ENCODE measurements at places on chromosomes 6 and 20.

DNA sequence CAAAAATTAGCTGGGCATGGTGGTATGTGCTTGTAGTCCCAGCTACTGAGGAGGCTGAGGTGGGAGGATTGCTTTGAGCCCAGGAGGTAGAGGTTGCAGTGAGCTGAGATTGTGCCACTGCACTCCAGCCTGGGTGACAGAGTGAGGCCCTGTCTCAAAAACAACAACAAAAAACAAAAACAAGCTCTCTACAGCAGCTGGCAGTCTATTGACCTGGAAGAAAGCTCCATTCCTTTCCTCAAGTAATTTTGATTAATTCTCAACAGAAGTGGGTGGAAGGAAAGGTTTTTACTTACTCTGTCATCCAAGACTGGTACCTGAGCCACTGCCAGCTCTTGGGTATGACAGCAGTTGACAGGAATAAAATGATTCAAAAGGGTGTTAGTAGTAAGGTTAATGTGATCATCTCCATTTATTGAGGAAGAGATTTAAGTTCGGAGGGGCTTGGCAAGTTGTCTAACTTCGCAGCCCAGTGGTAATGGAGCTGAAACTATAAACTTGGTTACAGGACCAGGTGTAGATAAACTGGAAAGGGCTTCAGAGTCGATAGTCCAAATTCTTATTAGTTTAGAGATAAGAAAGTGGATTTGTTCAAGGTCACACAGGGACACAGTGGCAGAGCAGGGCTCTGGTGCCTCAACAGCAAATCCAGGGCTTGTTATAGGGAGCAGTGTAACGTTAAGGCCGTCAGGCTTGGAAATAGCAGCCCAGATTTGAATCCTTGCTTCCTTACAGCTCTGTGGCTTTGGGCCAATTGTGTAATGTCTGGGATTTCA lies 14.8 kb downstream of the SRSF3 start:
- peak; percentile 22 for DNase-seq

DNA sequence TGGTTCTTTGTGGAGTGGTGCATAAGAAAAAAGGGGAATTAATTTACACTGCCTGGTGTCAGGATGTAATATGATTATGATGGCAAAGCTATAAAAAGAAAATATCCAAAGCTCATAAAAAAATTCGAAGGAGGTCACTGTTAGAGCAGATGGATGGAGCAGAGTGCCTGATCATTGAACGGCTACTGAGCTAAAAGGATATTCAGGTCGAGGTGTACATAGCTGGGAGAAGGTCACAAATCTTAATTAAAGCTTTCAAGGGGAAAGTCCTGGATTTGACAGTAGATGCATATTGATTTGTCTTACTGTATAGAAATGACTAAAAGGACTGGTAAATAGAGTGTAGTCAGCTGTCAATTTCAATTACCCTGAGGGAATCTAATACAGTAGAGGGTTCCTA lies 84.4 kb downstream of the PKIB start:
- DNase-seq: no peak

DNA sequence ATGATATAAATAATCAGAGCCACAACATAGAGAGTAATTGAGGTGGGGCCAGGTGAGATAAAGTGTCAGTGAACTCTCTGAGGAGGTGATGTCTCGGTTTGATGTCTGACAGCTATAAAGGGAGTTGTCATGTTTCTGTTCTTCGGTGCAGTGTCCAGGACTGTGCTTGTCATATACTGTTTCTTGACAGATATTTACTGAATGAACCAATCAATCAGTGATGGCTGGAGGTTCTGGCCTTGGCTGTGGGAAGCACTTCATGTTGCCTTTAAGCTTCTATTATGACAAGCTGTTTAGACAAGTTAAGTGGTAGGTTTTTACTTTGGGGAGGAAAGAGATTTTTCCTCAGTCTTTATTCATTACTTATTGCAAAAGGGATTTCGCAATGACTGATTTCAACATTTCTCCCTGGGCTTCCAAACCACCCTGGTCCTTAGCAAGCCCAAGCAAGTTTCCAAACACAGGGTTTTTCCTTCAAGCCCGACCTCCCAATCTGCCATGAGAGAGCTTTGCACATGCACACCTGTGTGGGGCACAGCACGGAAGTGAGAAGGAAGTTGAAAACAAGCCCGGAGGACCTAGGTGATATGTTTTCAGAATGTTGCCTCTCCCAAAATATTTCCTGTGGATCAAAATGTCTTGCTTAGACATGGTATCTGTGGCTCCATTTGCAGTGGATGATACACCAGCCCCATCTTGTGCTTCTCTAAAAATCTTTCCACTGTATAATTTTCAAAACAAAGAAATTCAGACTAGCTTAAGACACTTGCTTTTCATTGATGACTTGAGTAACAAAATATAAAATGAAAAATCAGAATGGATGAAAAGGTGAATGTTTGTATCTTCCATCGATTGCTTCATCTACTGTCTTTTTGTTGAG lies 567.3 kb upstream of the BTBD3 start:
- no peak for DNase-seq

- DNase-seq: no peak
Measured at GRCh38 chr6:149364557-149364956, 35.5 kb upstream of the SUMO4 start.

GRCh38 chr6:27678469-27678868 lies 205.6 kb upstream of the ZNF184 start:
- DNase-seq: no peak

DNA sequence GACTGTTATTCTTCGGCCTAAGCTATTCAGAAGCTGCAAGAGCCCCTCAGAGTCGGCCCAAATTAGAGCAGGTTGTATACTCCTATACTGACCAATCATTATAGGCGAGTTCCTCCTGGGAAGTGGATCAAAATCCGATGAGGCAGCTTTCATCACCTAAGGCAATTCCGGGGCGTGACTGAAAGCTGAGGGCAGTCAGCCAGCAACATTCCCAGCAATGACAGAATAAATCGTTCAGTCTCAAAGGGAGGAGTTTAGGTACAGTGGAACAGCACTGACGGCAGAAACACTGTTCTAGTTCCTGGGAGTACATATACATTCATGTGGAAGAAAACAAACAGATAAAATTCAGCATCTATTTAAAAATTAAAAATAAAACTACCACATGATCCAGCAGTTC lies 10.8 kb downstream of the HLA-DQB2 start:
- DNase-seq: no peak

DNA sequence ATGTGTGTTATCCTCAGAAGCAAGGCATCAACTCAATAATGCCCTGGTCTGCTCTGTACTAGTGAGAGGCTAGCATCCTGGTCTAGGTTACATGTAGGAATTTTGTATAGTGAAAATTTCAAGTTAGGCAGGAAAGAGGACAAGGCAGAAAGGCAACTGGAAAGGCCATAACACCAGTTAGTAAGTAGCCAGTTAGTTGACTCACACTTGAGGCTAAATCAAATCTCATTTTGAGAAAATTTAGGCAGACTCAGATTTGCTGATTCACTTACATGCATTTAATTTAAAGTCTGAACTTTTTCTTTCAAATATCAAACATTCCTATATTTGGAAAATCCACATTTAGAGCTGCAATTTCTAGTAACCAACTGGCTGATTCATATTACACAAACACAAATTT lies 184.5 kb upstream of the TCF21 start:
- no peak for DNase-seq

- no peak for DNase-seq
Measured at GRCh38 chr6:5567890-5568289, 306.6 kb downstream of the FARS2 start.

GRCh38 chr6:130929036-130929678 lies 102.0 kb downstream of the SMLR1 start:
- DNase-seq: no peak

DNA sequence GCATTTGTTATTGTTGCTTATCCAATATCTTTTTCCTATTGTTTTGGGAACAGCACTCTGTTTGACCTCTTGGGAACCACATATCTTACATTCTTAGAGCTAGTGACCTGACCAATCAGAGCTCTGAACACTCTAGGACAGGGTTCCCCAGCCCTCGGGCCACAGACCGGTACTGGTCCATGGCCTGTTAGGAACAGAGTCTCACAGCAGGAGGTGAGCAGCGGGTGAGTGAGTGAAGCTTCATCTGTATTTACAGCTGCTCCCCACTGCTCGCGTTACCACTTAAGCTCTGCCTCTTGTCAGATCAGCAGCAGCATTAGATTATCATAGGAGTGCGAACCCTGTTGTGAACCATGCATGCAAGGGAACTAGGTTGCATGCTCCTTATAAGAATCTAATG lies 226.0 kb upstream of the TSHZ2 start:
- DNase-seq: no peak

- DNase-seq: no peak
Measured at GRCh38 chr6:5334341-5334740, 73.0 kb downstream of the FARS2 start.

DNA sequence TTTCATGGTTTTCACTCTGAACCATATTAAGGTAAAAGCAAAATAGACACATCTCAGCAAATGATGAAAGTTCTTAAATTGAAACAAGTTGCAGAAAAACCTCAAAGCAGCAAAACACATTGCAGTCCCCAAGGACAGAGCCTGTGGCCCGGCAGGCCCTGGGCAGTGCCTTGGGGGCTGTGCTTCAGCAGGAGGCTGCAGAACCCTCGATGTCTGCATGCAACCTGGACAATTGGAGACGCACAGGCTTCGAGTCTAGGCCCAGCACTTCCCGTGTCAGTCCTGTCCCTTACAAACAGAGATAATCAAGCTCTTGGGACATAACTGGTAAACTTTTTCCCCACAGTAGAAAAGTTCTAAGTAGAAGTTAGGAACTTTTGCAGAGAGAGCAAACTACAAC lies 9.2 kb downstream of the PYGB start:
- DNase-seq: no peak

DNA sequence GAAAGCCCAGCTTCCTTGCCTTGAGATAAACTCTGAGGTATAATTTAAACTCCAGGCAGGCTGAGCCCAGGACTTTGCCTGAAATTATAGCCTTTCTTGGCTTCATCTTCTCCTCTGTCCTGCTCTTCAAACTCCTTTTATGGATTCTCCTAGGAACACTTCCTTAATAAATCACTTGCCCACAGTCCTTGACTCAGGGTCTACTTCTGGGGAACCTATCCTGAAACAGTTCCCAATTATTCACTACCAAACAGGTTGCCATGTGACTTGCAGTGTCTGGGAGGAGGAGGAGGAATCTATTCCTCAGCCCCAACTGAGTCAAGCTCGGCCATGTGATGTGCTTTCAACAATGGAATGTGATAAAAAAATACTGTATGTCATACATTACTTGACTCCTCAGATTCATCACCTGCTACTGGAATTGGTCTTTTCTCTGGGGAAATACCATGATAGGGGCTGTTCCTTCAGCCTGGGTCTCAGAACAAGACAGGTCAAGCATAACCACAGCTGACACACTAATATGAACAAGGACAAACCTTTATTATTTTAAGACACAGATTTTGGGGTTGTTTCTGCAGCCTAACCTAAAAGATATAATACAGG lies 20.5 kb upstream of the CDKN1A start:
- DNase-seq: no peak

DNA sequence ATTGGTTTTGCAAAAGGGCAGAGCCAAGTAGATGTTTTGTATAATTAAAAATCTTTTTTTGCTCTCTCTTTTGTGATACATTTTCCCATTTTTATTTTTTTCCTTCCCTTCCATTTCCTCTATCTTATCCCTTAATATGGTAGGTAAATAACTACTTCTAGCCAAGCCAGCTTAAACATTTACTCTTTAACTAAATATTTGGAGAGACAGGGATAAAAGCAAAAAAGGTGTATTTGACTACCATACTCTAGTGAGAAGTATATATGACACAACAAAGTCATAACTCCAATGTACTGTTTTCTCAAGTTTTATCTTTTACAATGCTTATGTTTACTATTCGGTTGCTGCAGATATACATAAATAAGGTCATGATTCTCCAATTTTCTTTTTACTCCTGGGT lies 154.7 kb downstream of the HIVEP2 start:
- DNase-seq: no peak

DNA sequence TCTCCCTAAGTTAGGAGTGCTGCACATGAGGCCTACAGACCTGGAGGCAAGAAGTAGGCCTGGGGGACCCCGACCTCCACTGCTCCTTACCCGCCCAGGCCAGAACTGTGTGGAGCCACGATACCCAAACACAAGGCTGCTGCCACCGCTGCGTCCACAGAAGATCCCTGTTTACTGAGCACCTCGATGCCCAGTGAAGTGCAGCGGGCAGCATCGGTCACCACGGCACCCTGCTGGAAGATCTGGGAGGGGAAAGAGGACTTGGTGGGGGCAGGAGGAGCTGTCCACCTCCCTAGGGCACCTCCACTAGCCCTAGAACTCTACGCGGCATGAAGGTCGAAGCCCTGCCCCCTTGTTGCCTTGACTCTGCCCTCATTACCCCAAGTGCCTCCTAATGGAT lies 9.9 kb downstream of the GGT7 start:
- DNase-seq: no peak

DNA sequence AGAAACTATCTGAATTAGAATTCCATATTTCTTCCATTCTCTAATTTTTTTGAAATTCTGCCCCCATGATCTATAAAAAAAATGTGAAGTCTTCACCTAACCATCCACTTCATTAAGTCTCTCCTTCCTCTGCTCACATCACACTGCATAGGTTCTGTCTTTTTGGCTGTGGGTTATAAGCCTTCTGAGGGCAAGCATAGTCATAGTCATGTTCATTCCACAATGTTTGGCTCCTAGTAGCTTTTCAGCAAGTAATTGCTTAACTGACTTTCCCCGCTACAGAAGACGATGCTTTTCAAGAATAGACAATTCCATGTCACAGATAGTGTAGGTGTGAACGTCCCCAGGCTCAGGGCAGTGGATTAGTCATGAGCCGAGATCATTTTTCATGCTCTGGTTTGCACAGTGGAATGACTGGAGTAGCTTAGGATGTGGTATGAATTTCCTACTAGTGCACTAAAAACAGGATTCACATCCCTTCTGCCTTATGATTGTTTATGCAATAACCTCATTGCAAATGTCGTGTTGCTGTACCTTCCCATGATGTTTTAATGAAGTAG lies 29.1 kb downstream of the WRNIP1 start:
- no peak for DNase-seq

- DNase-seq: no peak
Measured at GRCh38 chr20:24643731-24644626, 174.6 kb downstream of the SYNDIG1 start.

GRCh38 chr6:108944071-108944470 lies 95.8 kb downstream of the ARMC2 start:
- DNase-seq: no peak

DNA sequence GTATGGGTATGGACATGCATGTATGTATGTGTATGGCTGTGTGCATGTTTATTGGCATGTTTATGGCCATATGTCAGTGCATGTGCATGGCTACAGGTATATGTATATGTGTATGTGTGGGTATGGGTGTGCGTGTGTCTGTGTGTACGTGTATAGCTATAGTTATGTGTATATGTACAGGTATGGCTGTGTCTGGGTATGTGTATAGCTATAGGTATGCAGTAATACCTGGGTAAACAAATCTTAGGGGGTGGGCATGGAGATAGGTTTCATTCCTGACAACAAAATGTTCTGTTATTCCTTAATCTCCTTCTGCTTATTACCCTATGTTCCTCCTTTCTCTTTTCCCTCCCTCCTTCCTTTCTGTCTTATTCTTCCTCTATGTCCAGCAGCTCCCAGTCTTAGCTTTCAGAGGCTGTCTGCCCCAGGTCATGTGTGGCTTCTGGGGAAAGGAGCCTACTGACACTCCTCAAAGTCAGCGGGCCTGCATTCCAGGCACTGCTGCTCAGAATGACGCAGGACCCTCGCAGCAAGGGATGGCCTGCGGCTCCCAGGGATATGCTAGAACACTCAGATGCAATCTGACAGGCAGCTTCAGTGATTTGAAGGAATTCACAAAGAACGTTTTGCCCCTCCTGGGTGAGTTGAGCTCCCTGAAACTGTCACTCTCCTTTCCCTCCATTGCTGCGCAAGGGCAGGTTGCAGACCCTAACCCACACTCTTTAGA lies 139.3 kb upstream of the PHACTR1 start:
- DNase-seq: no peak
